ENCODE measurements at places on chromosomes 5 and 9.

DNA sequence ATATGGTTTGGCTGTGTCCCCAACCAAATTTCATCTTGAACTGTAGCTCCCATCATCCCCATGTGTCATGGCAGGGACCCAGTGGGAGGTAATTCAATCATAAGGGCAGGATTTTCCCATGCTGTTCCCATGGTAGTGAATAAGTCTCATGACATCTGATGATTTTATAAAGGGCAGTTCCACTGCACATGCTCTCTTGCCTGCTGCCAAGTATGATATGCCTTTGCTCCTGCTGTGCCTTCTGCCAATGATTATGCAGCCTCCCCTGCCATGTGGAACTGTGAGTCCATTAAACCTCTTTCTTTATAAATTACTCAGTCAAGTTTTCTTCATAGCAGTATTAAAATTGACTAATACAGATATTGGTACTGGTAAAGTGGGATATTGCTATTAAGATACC, 42.4 kb downstream of the MARCHF11 start:
- H3K4me1 ChIP-seq = no peaks in the 10 kb centered on the region
- DNase-seq = no peak
- H3K36me3 ChIP-seq = no peaks in the 10 kb centered on the region

GRCh38 chr5:51449026-51449425, 65.8 kb downstream of the ISL1 start:
- H3K36me3 ChIP-seq = no peaks in the 10 kb centered on the region
- H3K4me1 ChIP-seq = no peaks in the 10 kb centered on the region
- H3K27ac ChIP-seq = no peak overlapping the region
- H3K27me3 ChIP-seq = no peaks in the 10 kb centered on the region
- no peak for DNase-seq

DNA sequence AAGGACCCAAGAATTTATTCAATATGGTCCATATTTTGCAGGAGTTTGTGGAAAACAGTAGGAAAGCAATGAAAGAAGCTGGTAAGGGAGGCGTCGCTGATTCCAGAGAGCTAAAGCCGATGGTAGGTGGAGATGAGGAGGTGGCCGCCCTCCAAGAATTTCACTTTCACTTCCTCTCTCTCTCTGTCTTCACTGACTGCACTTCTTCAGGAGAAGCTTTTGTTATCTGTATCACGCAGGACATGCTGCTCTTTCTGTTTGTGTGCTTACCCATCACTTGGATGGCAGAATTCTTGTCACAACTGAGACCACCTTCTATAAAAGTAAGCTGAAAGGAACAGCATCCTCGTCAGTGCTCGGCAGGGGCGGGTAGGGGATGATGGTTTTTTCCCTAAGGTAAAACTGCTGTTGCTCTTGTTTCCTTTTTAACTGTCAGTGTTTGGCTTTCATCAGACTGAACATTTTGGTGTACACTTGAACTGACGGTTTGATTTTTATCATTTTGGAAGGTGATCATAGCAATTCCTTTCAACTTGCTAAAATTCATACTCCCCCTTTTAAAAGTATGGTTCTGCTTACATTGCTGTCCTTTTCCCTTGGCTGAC, 62.4 kb upstream of the FSD1L start:
- H3K36me3 ChIP-seq = no peaks in the 10 kb centered on the region
- peak overlapping the region; percentile 23 for H3K4me3 ChIP-seq
- no peaks in the 10 kb centered on the region for H3K4me1 ChIP-seq

- no peaks in the 10 kb centered on the region for H3K4me1 ChIP-seq
- no peak overlapping the region for H3K27ac ChIP-seq
- no peak for DNase-seq
Observed at GRCh38 chr5:123449424-123449974, 26.3 kb upstream of the CEP120 start.

DNA sequence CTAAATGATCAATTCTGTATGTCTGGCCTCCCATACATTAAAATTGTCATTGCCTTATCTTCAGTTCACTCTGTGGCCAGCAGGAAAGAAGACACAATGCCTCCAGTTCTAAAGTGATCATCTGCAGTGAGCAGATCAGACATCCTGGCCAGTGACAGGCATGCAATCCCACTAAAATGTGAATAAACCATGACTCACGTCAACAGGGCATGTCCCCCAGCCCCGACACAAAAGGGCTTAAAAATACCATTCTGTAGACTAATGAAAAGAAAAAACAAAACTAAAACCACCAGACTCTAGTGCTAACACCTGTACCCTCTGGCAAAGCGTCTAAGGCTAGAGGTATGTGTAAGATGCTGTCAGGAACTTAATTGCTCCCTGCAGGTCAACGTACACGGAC, 38.5 kb downstream of the DDX31 start:
- no peak overlapping the region for H3K4me3 ChIP-seq
- no peaks in the 10 kb centered on the region for H3K27me3 ChIP-seq
- H3K36me3 ChIP-seq = no peaks in the 10 kb centered on the region
- no peak for DNase-seq
- H3K4me1 ChIP-seq = peaks cover under 1% of the 10 kb centered on the region

Data from prostate gland (tissue), 2 donors.